ENCODE measurements at places on chromosomes 3 and 15.

- no peak for DNase-seq
Observed at GRCh38 chr3:141377377-141377776, 9.1 kb downstream of the ZBTB38 start.

- no peak for DNase-seq
Observed at GRCh38 chr3:188244395-188244861, 90.5 kb downstream of the LPP start.

DNA sequence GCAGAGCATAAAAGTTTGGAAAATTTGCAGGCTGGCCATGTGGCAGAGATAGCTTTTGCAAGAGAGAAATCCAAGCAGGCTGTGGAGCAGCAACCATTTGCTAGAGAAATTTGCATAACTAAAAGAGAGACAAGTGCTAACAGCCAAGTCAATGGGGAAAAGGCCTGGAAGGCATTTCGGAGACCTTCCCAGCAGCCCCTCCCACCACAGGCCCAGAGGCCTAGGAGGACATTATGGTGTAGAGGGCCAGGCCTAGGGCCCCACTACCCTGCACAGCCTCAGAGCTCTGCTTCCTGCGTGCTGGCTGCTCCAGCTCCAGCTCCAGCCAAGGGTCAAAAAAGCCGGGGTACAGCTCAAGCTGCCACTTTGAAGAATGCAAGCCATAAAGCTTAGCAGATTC is 82.7 kb downstream of the MYO5A start:
- no peak for DNase-seq

GRCh38 chr3:139118835-139119234 is 74.1 kb upstream of the PRR23C start:
- DNase-seq, result no peak

- no peak for DNase-seq
Observed at GRCh38 chr3:42269647-42270046, 3.7 kb upstream of the CCK start.

DNA sequence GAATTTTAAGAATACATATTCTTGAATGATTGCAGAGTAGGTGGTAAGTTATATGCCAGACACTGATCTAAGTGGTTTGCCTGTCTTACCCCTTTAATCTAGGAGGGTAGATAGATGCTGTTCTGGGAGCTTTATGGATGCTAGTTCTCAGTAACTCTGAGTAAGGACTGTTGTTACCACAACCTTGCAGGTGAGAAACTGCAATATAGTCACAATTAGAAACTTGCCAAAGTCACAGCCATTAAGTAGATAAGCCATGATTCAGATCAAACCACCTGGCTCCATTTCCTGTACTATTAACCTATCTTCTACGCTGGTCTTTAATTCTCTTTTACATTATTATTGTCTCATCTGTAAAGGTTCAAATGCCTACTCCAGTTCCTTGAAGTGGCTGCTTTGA is 46.8 kb downstream of the UBE2E2 start:
- DNase-seq, result no peak

DNA sequence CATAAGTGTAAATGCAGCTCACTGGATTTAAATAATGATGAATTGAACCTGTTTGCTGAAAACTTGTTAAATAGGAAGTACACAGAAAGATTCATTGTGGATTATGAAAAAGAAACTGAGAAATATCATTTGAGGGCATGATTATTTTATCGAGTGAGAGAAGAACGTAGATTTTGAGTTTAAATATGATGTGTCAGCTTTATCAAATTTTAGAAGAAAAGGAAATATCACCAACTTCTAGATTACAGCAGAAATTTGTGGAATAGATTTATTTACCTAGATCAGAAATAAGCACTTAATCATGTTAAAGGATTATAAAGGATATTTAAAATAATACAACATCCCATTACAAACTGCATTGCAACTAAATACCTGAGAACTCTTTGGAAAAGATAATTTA is 315.5 kb downstream of the ZPLD1 start:
- DNase-seq, result no peak

DNA sequence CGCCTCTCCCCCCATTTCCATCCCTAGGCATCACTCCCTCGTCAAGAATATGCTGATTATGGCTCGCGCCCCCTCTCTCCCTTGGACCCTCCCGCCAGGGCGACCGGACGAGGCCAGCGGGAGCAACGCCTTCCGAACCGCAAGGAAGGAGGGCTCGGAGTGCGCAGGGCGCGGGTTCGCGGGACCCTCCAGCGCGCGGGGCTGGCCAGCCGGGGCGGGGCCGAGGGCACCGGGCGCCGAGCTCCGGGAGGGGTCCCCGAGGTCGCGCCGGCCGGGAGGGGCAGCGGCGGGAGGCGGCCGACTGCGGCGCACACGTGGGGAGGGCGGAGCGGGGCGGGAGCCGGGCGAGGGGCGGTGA is 483 bp downstream of the EHD4 start:
- DNase-seq, result no peak

- no peak for DNase-seq
Observed at GRCh38 chr15:90837094-90837493, 31.3 kb upstream of the FURIN start.

Data from stimulated activated CD8-positive, alpha-beta memory T cell treated with anti-CD3 and anti-CD28 coated beads, Interleukin-7, amount 100 ng/mL, for 24 hours (primary cell).